ENCODE measurements at places on chromosomes 16 and 17.

DNA sequence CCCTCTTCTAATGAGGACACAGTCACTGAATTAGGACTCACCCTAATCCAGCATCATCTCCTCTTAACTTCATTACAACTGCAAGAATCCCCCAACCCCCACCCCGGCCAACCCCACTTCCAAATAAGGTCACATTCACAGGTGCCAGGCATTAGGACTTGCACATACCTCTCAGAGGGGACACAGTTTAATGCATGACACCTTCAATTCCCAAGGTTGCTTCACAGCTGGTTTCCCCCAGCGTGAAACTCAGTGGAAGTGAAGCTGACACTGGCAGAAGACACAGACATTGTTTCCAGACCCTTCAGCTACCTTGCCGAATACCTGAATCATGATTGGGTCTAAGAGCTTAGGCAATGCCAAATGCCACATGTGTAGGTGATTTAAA lies 217.0 kb upstream of the DYNLRB2 start:
- no peak for DNase-seq

- peak; percentile 67 for DNase-seq
Measured at GRCh38 chr17:82668631-82669099, 20.4 kb upstream of the WDR45B start.

DNA sequence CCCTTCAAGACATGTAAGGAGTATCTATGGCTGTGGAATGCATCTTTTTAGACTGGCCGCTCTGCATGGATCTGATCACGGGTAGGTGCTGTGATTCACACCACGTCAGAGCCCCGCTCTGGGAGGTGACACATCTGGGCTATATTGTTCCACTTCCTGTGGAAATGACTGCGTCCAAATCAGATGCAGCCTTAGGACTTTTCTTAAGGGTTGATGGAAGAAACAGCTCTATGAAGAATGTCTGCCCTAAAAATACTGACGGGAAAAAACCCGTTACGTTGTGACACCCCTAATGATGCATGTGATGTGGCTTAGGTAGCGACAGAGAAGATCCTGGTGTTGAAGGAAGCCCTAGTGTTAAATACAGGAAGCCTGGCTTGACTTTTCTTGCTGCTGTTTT lies 12.2 kb downstream of the BANP start:
- DNase-seq = peak; percentile 79

- DNase-seq = no peak
Measured at GRCh38 chr17:1104222-1104621, 75.6 kb downstream of the ABR start.

DNA sequence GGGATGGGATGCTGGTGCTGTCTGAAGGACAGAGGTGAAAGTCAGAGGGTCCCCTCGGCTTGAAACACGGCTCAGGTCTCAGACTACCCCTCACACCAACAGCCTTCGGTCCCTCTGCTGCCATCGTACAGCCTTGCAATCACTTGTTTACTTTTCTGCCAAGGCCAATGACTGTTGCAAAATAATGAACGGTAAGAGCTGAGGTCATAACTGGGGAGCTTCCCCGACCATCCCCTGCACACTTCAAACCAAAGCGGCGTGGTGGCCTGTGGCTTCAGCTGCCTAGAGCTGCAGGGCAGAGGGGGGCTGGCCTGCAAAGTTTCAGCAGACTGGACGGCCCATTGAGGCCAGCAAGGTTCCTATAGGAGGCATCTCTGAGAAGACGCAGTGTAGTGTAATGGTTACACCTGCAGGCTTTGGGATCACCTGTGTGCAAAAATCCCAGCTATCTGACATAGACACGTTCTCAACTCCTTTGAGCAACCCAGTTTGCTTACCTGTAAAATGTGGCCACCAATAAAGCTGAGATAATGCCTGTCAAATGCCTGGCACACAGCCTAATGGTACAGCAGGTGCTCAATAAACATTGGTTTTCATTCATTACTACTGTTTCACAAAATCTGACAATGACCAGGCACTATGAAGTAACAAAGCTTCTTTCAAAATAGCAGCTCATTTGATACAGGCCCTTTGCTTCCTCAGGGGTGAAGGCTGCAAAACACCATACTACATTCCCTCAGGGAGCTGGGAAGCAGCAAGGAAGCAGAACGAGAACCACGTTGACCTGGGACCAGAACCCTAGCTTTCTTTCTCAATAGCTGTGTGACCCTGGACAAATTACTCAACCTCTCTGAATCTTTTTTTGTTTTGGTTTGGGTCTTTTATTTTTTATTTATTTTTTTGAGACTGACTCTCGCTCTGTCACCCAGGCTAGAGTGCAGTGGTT lies 5.0 kb downstream of the PAM16 start:
- no peak for DNase-seq

DNA sequence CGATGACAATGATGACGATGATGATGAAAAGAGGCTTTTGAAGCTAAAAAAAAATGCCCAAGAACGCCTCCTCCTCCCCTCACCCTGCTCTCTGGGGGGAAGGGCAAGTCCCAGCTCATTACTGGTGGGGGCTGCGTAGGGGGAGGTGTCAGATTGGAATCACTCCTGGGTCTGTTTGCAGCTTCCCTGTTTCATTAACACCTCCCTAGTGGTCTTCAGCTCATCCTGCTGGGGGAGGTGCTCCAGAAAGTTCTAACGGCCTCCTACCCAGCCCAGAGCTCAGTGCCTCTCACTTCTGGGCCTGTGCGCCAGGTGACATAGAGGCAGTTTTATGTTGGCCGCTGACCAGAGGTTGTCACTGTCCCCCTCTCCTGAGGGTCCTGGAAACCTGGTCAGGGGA lies 12.7 kb downstream of the MRM1 start:
- no peak for DNase-seq

DNA sequence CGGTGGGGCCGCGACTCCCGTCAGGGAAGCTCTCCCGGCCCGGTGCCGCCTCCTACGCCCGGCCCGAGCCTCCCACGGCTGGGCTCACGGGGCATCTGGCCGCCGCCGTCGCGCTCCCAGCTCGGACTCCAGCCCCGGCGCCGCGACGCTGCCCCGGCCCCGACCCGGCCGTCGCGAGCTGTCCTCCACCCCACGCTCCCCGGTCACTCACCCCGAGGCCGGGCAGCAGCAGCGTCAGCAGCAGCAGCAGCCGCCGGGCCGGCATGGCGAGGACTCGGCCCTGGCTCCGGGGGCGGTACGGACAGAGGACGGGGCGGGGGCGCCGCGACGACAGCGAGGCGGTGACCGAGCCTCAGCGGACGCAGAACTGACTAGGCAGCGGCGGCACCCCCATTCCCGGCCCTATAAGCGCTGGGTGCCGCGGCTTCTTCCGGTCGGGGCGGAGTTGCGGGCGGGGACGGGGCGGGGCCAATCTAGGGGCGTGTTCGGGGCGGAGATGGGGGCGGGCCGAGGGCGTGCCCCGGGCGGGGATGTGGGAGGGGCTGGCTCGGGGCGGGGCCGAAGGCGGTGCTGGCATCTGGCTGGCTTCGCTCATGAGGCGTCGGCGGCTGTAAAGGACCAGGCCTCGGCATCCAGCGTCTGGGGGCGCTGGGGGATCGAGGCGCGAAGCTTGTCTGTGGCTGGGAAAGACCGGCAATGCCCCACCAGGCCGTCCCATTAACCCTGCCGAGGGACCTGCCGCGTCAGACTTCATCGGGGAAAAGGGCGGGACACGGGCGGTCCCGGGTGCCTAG lies at the start of gene ERN1:
Gene ERN1 (minus strand): TSS at position 380 of the 794 bp plus-strand sequence. CDS start 115 bp downstream, at position 265.
- DNase-seq = peak; percentile 96

All from right hindlimb (tissue), 1 donor.